Activated CD4-positive, alpha-beta T cell treated with anti-CD3 and anti-CD28 coated beads for 36 hours (primary cell): ENCODE measurements at places on chromosomes 5 and 9.

DNA sequence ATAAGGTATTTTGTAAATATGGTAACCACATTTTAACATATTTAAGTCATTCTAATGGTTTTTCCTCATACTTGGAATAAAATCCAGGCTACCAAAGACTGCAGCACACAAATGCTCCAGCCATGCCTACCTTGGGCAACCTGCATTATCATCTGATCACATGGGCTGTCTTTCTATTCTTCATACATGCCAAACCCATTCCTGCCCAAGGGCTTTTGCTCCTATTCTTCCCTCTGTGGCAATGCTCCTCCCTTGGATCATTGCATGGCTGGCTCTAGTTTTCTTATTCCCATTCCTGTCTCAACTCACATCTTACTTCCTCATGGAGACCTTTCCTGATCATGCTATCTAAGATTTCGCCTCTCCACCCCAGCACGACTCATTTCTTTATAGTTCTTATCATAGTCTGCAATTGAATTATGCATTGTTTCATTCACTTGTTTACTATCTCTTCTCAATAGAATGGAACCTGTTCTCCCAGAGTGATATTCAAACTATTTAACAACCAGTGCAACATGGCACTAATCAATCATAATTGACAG, 54.9 kb upstream of the C5orf46 start:
- DNase-seq: no peak

DNA sequence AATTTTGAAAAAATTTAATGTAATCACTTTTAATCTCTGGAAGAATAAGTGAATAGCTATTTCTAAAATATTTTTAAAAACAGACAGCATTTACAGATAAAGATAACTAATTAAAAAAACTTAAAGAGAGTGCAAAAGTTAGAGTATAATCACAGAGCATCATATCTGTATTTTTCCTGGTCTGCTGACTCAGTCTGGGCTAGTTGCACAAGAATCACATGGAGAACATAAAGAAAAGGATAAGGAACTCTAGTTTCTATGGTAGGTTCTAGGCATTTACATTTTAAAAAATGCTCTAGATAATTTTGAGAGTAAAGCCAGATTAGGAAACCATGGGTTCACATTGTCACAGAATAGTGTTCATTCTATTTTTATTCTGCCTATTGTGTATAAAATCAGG, 347.4 kb downstream of the PSAT1 start:
- DNase-seq: no peak

GRCh38 chr5:61669531-61669930, 337.5 kb downstream of the ZSWIM6 start:
- no peak for DNase-seq

DNA sequence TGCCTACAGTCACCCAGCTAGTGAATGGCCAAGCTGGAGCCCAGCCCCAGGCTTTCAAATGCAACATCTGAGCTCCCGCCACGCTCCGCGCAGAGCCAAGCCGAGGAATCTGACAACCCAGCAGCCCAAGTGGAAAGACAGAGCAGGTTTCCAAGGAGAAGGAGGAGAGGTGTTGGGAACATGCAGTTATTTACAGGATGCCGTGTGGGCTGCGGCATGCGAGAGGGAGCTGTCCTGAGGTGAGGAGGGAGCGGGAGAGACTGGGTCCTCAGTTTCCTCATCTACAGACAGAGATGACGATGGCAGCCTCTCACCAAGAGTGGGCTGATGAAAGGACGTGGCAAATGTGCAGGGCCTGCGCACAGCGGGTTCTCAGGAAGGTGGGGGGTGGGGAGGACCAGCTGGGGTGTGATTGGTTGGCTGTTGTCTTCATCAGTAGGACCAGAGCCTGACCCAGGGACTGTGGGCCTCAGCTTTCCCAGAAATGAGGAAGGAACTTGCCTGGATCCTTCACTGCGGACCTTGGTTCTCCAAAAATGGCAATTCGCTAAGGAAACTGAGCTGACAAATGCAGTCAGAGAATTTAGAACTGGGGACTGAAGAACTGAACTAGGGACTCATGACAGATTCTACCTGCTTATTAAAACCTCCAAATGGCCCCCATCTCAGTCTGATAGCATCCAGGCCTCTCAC, 14.8 kb upstream of the CPLX2 start:
- DNase-seq: no peak

- no peak for DNase-seq
Measured at GRCh38 chr5:142795251-142795650, 25.1 kb downstream of the ARHGAP26 start.

DNA sequence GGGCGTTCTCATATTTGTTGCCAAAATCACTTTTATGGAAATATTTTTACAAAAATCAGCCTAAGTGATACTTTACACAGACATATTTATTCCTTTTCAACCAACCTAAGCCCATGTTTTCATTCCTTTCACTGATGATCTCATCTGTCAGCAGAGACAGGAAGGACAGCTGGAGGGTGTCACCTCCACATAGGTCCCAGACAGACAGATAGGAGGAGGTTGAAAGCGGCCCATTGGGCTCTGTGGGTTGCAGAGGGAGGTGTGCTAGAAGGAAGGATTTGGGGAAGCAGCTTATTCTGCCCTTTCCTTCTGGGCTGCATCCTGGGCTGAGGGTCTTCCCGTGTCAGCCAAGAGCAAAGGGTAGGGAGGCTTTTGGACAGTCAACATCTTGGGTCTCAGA, 26.0 kb upstream of the SEMA4D start:
- DNase-seq: peak; percentile 74

- DNase-seq: no peak
Measured at GRCh38 chr5:156819537-156819936, 30.6 kb upstream of the PPP1R2B start.

GRCh38 chr5:155150012-155150411, 136.5 kb downstream of the KIF4B start:
- no peak for DNase-seq

DNA sequence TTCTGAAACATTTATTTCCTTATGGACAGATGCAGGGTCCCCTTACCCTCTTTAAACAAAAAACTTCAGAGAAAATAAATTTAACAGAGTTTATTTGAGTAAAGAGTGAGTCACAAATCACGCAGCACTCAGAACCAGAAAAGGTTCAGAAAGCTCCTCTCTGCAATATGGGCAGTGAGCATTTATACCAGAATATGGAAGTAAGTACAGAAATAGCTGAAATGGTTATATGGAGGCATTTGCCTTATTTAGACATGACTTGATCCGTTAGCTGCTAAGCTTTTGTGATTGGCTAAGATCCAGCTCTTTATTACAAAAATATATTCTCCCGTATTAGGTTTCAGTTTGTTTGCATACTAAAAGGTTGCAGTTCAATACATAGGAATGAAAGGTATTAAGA, 1554.1 kb downstream of the EFNA5 start:
- no peak for DNase-seq

DNA sequence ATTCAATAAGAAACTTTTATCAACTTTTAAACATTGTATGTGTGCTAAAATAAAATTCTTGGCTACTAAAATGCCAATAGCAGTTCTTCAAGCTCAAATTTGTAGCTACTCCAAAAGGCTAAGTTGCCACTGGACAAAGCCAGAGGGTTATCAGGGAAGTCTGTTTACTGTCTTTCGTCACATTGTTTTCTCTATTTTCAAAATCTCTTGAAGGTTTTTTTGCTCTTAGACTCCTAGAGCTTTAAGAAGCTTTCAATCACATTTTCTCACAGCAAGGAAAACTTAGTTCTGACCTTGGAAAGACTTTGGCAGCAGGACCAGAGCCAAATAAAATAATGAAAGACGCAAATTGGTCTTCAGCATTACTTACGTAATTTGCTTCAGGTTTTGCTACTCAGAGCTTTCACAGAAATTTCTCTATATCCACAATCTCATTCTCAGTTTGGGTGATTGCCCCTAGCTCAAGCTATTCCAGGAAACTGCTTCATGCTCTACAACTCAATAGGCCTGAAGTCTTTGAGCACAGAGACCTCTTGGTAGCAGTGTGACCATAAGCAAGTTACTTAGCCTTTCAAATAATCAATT, 257.7 kb downstream of the GABRG2 start:
- no peak for DNase-seq

DNA sequence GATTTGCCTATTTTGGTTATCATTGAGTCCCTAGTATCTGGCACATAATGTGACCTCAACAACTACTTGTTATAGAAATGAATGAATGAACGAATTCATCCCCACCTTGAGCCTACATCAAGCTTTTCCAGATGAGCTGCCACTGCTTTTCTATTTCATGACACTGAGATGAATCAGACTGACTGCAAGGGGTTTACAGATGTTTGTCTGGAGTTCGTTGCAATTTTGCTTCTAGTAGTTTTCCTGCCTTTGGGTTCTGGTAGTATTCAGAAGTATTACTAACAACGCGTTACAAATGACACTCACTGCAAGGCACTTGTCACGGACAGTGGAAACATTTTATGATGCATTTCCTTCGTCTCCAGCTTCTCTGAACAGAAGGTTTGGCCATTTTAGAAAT, 222.3 kb downstream of the CD180 start:
- no peak for DNase-seq

DNA sequence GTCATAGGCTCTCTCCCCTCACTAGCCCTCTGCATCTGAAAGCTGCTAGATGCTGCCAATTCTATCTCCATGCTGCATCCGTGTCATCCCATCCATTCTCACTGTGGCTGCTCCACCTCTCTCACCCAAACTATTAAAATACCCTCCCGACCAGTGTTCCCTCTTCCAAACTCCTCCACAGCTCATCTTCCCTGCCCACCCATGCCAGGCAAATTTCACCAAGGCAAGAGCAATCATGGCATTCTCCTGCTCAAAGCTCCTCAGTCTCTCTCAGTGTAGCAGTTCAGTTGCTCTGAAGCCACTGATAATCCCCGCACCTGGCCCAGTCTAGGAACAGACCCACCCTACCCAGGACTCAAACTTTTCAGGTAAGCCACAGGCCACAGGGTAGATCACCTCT, 48.4 kb downstream of the SPOCK1 start:
- DNase-seq: no peak

DNA sequence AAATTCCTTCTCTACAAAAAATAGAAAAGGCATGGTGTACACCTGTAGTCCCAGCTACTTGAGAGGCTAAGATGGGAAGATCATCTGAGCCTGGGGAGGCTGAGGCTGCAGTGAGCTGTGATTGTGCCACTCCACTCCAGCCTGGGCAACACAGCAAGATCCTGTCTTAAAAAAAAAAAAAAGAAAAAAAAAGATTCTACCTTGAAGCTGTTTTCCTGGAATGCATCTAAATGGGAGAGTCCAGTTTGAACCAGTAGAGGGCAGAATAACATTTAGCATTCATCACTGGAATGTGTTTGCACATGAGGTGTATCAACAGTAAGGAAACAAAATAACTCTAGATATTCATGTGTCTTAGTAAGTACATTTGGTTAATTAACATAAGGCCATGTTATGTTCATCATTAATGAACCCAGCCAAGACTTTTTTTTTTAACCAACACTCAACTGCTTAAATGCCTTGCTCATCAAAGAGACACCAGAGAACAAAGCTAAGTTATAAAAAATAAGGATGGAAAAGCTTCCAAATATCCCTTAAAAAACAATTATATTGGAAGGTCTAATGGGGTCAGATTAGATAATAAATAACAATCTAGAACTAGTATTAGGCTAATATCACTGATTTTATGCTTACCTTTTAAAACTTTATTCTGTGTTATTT, 16.1 kb downstream of the IFNE start:
- DNase-seq: no peak

DNA sequence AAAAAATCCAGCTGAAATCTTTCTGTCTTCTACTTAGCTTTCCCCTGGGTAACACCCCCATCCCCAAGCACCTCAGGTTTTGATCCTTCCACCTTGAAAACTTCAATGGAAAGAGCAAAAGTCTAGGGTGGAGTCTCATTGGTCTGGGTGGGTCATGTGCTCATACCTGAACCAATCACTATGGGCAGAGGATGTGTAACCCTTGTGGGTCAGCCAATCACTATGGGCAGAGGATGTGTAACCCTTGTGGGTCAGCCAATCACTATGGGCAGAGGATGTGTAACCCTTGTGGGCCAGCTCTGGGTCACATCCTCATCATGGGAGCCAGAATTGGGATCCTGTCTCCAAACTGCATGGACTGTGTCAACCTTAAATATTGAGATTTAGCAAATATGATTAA, 18.5 kb downstream of the NAIF1 start:
- DNase-seq: no peak

GRCh38 chr5:157100140-157100679, 8.6 kb downstream of the HAVCR2 start:
- peak; percentile 65 for DNase-seq

- no peak for DNase-seq
Measured at GRCh38 chr5:109364977-109365376, 44.8 kb downstream of the PJA2 start.

DNA sequence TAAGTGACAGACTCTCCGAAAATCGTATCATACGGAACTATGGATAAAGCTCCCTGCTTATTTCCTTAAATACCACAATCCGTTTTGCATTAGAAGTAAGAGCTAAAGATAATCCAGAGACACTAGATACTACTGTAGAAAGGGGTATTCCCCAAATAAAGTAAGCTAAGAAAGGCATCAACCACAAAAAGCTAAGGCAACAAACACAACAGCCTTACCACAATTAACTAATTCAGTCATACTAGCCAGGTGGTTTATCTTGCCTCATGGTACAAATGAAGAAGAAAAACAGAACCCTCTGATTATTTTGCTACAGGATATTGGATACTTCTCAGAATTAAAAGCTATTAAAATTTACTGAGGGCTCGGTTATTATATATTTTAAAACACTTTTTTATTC, 14.1 kb downstream of the ERP44 start:
- no peak for DNase-seq

- DNase-seq: no peak
Measured at GRCh38 chr5:157004893-157005551, 42.0 kb upstream of the TIMD4 start.

- DNase-seq: no peak
Measured at GRCh38 chr5:142720641-142721271, 34.9 kb upstream of the FGF1 start.

- no peak for DNase-seq
Measured at GRCh38 chr5:135343413-135343812, 55.6 kb downstream of the MACROH2A1 start.

DNA sequence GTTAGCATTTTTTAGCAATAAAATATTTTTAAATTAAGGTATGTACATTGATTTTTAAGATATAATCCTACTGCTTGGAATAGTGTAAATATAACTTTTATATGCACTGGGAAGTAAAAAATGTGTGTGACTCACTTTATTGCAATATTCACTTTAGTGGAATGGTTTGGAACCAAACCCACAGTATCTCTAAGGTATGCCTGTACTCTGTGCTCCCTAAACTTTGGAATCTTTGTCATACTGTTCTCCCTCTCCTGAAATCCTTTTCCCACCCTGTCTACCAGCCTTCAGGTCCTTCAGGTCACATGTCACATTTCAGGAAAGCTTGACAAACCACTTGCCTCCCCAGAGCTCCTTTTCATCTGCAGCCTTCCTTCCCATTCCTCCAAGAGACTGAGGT, 308.7 kb downstream of the SPOCK1 start:
- no peak for DNase-seq

- DNase-seq: peak; percentile 77
Measured at GRCh38 chr9:7570107-7570720, 229.4 kb downstream of the DMAC1 start.

GRCh38 chr9:18890372-18890771, 142.6 kb downstream of the SAXO1 start:
- DNase-seq: no peak
